ENCODE measurements at places on chromosomes 7 and 10. TPM values are rescaled to one million over a fixed set of nuclear protein-coding genes. Genes with fewer than 3 reads are reported as not detected.

DNA sequence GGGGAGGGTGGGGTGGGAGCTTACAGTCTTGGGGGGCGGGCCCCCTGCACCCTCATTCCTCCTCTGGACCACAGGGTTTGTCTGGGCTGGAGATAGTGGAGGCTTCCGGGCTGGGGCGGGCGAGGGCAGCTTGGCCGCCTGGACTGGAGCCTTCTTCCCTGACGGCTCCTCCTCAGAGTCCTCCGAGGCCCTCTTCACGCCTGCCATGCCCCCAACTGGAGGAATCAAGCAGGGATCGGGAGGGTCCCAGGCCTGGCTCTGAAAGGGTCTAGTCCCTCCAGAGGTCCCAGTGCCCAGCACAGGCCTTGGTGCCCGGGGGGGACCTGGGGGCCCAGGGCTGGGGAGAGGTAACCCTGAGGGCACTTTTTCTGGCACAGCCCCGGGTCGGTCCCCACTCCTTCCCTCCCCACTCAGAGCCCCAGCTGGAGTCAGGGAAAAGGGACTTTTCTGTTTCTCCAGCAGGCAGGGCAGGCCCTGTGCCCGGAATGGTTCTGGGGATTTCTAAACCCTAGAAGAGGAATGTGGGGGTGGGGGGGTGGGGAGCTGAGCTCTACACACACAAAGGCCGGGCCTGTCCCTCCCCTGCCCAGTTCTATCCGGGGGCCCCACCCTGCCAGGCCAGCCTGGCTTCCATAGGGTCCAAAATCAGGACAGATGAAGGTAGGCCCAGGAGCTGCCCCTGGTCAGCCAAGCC is 11.6 kb downstream of the MICALL2 start:
- H3K4me3 ChIP-seq, result peak overlapping the region; percentile 4
- H3K27me3 ChIP-seq, result no peaks in the 10 kb centered on the region
- DNase-seq, result no peak
- H3K4me1 ChIP-seq, result peaks cover 29% of the 10 kb centered on the region
- H3K27ac ChIP-seq, result peak overlapping the region; percentile 85

- no peak overlapping the region for H3K4me3 ChIP-seq
- H3K27me3 ChIP-seq, result no peaks in the 10 kb centered on the region
- no peak overlapping the region for H3K27ac ChIP-seq
- DNase-seq, result no peak
Observed at GRCh38 chr7:18555120-18555519, 59.6 kb downstream of the HDAC9 start.

DNA sequence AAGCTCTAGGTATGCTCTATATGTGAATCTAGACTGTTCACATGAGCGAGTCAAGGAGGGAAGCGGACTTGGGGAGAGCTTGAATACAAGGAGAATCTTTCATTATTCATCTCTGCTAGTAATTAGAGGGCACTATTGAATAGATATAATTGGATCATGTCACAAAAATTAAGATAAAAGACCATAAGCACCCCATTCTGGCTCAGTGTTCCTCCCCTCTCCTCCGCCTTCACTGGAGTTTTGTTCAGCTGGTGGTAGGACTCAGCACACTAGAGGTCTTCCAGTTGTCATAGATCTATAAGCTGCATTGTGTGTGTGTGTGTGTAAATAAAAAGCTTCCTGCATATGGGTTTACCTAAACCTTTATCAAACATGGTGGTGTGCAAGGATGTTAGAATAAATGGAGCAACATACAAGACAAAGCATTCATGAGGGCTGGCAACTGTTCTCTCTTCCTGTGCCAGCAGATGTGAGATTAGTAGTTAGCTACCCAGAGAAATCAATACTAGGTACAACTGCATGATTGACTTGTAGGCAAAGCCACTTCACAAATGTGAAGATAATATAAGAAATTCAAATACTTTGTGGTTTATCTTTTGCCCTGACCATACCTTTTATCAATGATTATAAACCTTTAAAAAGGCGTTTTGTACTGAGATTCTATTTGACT is 142.6 kb downstream of the CREB5 start:
- no peaks in the 10 kb centered on the region for H3K36me3 ChIP-seq
- no peak for DNase-seq
- H3K27ac ChIP-seq, result no peak overlapping the region
- no peak overlapping the region for H3K4me3 ChIP-seq
- H3K27me3 ChIP-seq, result no peaks in the 10 kb centered on the region

- DNase-seq, result no peak
- no peaks in the 10 kb centered on the region for H3K27me3 ChIP-seq
Observed at GRCh38 chr10:75602341-75602740, 170.9 kb downstream of the LRMDA start.

GRCh38 chr7:107122486-107122911 is 46.3 kb upstream of the HBP1 start:
- H3K4me3 ChIP-seq, result no peak overlapping the region
- no peaks in the 10 kb centered on the region for H3K27me3 ChIP-seq
- H3K36me3 ChIP-seq, result no peaks in the 10 kb centered on the region
- H3K27ac ChIP-seq, result peak overlapping the region; percentile 65
- H3K4me1 ChIP-seq, result no peaks in the 10 kb centered on the region
- no peak for DNase-seq

TLL2 gene
- 0.62 TPM for total RNA-seq

Data from esophagus squamous epithelium (tissue), 5 donors.